ENCODE measurements at places on chromosomes 12 and 14.
A peak's percentile ranks its signal among the peaks of the same experiment; 100 is the strongest.

GRCh38 chr12:39003541-39004155 is 98.3 kb upstream of the CPNE8 start:
- DNase-seq, result no peak

GRCh38 chr12:42758806-42759205 is 169.3 kb upstream of the PRICKLE1 start:
- DNase-seq, result no peak

DNA sequence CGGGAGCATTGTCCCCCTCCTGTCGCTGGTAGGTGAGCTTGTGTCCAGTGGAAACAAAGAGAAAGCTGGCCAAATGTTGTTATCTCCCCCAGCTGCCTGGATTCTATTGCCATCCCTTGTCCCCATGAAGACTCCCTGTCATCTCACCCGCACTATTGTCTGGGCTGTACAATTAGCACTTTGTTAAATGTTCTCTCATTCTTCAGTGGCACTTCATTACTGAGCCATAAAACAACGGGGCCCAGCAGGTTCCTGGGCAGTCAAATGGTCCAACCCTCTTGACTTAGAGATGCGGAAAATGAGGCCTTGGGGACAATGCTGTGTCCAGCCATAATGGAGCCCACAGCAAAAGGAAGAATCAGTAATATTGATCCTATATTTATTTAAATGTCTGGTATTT is 13.2 kb upstream of the COL2A1 start:
- no peak for DNase-seq

GRCh38 chr12:68739891-68740290 is 6.1 kb upstream of the SLC35E3 start:
- no peak for DNase-seq

- no peak for DNase-seq
Observed at GRCh38 chr12:69843608-69844007, 18.6 kb downstream of the MYRFL start.

DNA sequence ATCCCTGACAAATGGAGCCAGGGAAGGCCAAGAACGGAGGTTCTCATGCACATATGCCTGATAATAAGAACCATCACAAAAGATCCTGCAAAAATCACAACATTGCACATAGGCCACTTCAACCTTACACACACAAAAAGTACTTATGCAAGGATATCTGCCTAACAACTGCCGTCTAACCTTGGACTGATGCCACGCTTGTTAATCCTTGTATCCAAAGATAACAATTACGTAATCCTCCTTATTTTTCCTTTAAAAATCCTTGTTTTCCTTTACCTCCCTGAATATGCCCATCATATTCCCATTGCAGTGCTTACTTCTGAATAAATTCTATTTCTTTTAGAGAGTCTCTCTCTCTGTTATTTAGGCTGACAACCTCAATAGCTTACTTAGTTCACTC is 59.5 kb downstream of the TMEM116 start:
- no peak for DNase-seq

- no peak for DNase-seq
Observed at GRCh38 chr12:3138941-3139511, 61.8 kb downstream of the TSPAN9 start.

DNA sequence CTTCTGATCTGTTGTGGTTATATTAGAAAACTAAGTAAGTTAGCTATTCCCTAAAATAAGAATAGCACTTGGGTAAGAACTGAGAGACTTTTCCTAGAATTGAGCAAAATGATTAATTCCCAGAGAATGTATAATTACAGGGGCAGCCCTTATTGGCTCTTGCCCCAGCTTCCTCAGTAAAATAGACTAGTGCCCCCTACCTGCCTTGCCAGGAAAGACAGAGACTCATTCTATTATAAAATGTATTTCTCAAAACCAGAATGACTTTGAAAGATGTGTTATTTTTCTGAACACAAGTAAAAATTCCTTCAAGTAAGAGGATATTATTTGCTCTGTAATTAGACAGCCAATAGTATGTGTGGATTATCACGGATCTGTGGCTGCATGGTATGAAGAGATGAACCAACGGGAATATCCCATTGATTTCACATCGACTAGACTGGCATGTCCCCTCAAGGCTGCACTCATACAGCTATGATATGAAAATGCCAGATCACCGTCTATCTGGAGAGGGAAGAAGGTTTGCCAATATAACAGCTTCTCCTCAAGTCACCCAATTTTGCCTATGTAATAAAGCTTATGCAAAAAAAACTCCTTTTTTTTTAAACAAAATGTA is 7.4 kb upstream of the GLRX5 start:
- peak; percentile 70 for DNase-seq

- DNase-seq, result no peak
Observed at GRCh38 chr12:63752283-63752682, 27.4 kb upstream of the RXYLT1 start.

DNA sequence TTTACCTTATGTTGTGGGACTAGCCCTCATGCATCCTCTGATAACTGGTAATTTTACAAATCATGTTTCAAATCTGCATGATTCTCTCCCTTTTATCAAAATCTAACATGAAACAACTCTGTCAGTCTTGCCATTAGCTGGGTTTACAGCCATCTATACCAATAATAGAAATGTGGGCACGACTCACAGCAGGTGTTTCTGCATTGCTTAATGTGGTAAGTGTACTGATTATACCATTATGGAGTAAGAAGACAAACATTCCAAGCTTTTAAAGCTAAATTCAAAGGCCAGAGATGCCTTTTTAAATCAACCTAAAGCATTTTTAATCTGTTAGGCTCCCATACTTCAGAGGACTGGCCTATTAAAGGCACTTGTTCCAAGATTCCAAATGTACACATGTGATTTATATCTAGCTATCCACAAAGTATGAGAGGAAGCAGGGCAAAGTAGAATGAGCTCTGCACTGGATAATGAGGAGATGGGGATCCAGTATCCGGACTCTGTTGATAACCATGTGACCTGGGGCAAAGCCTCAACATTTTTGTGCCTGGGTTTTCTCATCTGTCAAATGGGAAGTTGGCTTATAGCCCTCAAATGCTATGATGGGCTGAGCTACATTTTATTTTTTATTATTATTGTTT is 52.3 kb upstream of the FUT8 start:
- no peak for DNase-seq

DNA sequence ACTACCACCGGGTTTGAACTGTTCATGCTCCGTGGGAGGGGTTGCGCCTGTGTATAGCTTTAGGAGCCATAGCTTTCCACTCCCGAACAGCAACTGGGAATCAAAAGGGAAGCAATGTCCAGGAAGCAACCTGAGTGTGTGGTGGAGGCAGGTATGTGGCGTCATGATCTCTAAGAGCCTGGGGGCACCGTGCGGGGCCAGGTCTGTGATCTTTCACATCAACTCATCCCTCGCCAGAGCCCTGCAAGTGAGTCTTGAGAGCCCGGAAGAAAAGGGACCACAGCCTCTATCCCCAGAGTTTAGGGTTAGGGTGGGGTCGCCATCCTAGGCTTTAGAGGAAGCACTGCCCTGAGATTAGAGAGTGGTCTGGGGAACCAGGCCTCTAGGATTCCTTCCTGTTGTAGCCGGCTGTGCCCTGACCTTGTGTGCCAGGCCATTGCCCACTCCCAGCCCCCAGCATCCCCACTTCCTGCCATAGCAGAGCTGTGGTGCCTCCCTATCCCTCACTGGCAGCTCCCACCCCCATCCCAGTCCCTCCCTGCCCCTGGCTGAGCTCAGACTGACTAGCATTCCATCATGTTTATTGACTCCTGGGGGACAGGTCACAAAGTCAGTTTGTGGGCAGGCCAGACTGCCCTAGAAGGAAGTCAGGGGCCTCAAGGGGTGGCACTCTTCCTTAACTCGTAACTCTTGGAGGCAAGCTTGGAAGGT is 745 bp upstream of the ADCY4 start:
- DNase-seq, result peak; percentile 46

- no peak for DNase-seq
Observed at GRCh38 chr14:51972566-51972965, 16.8 kb upstream of the RTRAF start.

DNA sequence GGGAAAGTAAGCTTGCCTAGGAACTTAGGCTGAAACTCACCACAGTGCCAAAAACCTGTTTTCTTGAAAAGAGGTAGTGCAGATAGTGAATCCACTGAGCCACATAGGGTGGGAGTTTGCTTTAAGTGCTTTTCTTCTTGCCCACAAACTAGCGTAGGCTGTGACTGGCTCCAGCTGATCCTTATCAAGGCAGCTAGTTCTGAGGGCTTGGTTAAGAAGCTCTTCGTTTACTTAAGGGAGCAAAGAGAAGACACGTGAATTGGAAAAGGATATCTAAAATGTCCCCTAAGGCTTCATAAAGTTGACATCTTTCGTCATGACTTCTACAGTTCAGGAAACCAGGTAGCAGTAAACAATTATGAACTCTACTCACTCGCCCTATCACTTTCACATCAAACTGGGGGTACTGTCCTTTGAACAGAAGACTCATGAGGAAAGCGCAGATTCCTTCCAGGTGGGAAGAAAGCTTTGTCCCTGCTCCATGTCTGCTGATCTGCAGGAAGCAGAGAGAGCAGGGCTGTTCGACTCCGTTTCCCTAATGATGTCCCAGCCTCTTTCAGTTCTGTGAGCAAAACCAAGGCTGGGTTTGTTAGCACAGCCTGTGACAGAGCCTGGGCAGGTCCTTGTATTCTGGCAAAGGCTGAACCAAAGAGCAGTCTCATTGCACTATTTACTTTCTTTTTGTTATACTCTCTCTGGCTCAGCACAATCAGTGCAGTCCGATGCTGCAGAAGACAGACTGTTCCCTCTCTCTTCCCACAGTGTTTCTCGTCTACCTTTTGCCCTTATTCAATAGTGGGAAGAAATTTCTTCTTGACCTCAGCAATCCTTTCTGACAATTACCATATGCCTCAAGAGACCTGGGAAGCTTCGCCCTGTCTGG is 93.5 kb upstream of the ETV6 start:
- DNase-seq, result no peak

GRCh38 chr12:40775661-40776060 is 83.4 kb downstream of the CNTN1 start:
- no peak for DNase-seq

DNA sequence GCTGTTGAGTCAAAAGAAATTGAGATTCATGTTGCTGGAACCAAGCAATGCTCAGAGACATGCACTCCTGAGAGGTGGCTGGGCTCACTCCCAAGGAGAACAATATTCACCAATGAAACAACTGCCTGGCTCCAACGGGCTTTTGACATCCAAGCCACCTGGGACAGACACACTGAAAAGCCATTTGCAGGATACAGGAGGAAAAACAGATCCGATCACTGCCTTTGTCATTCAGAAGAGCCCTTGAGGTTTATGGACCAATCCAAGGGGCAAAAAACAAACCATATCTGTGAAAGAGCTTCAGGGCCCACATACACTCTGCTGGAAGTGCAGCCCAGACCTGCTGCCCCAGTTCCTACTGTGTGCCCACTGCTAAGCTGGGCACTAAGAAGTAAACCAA is 277.5 kb downstream of the NUAK1 start:
- no peak for DNase-seq

- no peak for DNase-seq
Observed at GRCh38 chr12:53170876-53171724, 9.4 kb upstream of the ZNF740 start.

- DNase-seq, result no peak
Observed at GRCh38 chr14:100155049-100155621, 4.3 kb downstream of the DEGS2 start.

DNA sequence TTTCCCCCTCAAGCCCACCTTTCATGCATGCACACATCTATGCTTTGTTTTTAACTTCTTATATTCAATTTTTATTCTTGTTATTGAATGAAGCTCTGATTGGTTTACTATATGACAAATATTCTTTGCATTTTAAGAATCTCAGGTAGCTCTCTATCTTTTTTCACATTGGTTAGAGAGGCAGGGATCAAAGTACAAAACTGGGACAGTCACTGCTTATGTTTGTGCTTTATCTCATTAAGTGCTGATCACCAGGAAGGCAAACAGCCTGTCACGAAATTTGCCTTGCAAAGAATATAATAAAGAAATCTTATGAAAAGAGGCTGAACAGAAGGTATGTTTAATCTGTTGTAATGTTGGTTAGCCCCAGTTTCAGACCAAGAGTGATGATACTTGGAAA is 29.7 kb upstream of the INSM2 start:
- no peak for DNase-seq

- DNase-seq, result no peak
Observed at GRCh38 chr12:50132505-50133135, 20.6 kb downstream of the COX14 start.
